Bone marrow (tissue), 2 donors: ENCODE measurements at places on chromosomes 13 and 19.

DNA sequence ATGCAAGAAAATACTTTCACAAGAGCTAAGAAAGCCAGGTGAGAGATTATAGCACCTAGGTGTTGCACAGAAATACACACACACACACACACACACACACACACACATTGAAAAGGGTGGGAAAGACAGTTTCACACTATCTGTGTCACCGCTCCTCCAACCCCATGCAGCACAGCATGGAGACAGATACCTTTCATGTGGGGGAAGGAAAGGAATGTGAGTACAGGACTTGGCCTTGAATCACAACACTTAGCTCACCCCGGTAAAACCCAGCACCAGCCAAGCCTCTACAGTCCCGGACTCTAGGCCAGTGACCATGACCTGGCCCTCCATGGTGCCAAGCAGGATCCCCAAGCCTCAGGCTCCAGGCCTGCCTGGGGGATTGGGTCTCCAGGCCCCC is 462.0 kb upstream of the SPRY2 start:
- no peak for DNase-seq

GRCh38 chr13:74476365-74476764 is 342.2 kb upstream of the KLF12 start:
- DNase-seq, result no peak

- no peak for DNase-seq
These were observed 38.2 kb downstream of the ARRDC2 start for GRCh38 chr19:18046059-18046718.

DNA sequence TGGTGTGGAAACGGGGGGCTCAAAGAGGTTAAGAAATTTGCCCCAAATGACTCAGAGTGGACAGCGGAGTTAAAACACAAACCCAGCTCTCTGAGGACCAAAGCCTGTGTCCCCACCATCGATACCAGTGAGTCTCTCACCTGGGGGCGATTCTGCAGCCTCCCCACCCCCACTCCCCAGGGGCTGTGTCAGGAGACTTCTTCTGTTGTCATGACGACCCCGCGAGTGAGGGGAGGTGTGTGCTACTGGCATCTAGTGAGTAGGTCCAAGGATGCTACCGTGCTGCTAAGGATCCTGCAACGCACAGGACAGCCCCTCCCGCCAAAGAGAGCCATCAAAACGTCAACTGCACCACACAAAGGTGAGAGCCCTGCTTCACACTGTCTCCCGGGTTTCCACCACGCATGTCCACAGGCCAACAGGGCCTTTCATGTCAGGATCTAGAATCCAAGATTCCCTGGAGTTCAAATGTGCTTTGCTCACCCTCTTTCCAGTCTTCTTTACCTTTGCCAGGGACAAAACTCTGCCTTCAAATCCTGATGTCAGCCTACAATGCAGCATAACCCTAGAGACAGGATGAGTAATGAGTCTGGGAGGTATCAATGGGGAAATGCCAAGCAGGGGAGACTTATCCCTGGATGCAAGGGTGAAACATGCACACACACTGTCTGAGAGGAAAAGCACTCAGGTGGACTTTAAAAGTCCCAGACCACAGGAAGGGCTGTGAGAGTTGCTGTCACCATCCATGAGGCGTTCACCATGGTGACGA is 3.9 kb downstream of the RANBP3 start:
- DNase-seq, result no peak

GRCh38 chr13:80547341-80547740 is 206.4 kb upstream of the SPRY2 start:
- no peak for DNase-seq

GRCh38 chr19:9937001-9937411 is 691 bp upstream of the OLFM2 start:
- no peak for DNase-seq

GRCh38 chr13:47890146-47890814 is 110.8 kb downstream of the SUCLA2 start:
- DNase-seq, result no peak

DNA sequence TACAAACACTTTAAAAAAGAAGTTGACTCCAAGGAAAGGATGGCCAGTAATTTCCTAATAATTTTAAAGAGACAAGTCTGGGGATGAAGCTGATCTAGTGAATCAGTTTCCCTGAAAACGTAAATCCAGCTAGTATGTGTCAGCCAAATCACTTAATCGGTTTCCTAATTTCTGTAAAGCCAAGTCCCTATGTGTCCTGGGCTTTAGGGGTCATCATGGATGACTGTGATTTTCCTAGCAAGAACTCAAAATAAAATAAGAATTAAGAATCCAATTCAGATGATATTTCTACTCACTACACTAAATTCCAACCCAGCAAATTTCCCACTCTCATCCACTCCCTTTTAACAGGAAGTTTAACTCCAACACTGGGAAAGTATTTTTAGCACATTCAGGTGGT is 35.9 kb downstream of the ELF1 start:
- DNase-seq, result no peak

GRCh38 chr13:96238241-96238640 is 148.3 kb downstream of the HS6ST3 start:
- DNase-seq, result no peak

- no peak for DNase-seq
These were observed 149.4 kb downstream of the STK24 start for GRCh38 chr13:98427331-98427995.

DNA sequence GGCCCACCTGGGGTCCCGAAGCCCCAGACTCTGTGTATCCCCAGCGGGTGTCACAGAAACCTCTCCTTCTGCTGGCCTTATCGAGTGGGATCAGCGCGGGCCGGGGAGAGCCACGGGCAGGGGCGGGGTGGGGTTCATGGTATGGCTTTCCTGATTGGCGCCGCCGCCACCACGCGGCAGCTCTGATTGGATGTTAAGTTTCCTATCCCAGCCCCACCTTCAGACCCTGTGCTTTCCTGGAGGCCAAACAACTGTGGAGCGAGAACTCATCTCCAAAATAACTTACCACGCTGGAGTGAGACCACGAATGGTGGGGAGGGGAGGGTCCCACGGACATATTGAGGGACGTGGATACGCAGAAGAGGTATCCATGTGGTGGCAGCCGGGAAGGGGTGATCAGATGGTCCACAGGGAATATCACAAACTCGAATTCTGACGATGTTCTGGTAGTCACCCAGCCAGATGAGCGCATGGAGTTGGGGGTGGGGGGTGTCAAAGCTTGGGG is 1.0 kb upstream of the ICAM5 start:
- DNase-seq, result no peak

- no peak for DNase-seq
These were observed 135.3 kb downstream of the MTUS2 start for GRCh38 chr13:28955264-28955966.

DNA sequence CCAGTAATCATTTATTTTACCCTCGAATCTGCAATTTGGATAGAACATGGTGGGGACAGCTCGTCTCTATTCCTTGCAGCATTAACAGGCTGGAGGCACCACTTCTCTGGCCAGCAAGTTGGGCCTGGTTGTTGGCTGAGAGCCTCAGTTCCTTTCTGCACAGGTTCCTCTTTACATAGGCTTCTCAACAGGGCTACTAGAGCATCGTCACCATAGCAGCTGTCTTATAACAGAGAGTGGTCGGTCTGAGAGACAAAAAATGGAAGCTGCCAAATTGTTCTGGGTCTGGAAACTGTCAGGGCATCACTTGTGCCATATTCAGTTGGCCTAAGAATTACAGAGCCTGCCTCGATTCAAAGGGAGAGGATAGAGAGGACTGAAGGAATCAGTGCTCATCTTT is 86.7 kb downstream of the DNAJC15 start:
- DNase-seq, result no peak

GRCh38 chr13:54029226-54029625 is 1000.6 kb downstream of the OLFM4 start:
- no peak for DNase-seq

DNA sequence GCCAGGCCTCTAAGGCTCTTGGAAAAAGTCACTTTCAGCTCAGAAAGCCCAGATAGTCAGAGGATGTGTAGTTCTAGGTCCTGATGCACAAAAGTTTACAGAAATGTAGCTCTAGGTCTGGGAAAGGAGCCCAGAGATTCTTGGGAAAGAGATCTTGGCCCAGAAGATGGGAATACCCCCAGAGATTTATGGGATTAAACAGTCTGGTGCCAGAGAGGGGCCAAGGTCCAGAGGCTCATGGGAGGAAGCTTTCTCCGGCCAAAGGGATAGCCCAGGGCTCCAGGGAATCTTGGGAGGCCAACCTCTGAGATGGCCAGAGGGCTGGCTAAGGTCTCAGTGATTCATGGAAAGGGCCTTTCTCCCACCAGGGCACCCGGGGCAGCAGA is 15.2 kb downstream of the BCAT2 start:
- no peak for DNase-seq

GRCh38 chr13:113219256-113219940 is 10.0 kb downstream of the CUL4A start:
- no peak for DNase-seq

- no peak for DNase-seq
These were observed 42.0 kb upstream of the MAB21L1 start for GRCh38 chr13:35518337-35518946.

- DNase-seq, result no peak
These were observed 21.8 kb downstream of the CCDC8 start for GRCh38 chr19:46391296-46392251.

DNA sequence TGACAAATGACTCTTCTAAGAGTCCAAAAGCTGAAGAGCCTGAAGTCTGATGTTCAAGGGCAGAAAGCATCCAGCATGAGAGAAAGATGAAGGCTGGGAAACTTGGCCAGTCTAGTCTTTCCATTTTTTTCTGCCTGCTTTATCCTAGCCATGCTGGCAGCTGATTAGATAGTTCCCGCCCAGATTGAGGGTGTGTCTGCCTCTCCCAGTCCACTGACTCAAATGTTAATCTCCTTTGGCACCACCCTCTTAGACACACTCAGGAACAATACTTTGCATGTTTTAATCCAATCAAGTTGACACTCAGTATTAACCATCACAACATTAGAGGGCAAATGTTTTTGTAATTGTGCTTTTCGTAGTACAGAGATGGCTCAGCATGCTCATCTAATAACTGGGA is 267.5 kb upstream of the KLHL1 start:
- DNase-seq, result no peak

- no peak for DNase-seq
These were observed 624 bp downstream of the GPR32 start for GRCh38 chr19:50770888-50771287.

GRCh38 chr19:18093439-18094161 is 4.0 kb upstream of the MAST3 start:
- DNase-seq, result no peak

- DNase-seq, result no peak
These were observed 101.2 kb downstream of the RFC3 start for GRCh38 chr13:33919120-33919519.

GRCh38 chr13:112153846-112154245 is 86.9 kb downstream of the SOX1 start:
- DNase-seq, result no peak

- no peak for DNase-seq
These were observed 112.4 kb upstream of the RNF113B start for GRCh38 chr13:98289339-98289945.

DNA sequence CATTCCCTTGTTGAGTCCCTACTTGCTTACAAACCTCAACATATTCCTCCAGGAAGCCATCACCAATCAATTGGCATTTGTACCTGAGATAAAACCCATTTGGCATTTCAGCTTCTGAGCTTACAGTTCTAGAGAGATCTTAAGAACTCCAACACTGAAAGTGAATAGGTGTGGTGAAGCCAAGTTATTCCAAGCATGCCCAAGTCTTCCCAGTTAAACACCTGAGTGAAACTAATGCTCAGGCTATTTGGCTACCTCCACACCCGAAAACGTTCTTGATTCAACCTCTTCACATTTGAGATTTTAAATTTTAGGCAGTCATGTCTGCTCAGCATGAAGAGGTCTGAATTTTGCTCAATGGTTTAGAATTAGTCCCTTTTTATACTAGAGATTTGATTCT is 2.5 kb upstream of the SCEL start:
- no peak for DNase-seq

DNA sequence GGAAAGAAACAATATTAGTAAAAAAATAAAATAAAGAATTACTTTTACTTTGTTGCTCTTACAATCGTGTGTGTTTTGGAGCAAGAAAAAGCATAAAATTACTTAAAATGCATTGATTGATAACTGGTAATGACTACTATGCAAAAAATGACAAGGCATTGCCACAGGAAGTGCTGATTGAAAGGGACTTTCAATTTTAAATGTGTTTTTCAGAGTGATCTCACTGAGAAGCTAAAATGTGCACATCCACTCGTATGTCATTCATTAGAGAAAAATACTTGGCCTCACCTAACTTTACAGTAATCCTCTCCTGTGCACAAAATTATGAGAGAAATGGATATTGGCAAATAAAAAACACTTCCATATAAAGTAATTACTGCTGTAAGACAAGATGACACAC is 934.9 kb downstream of the SLITRK6 start:
- DNase-seq, result no peak

GRCh38 chr19:38917516-38917915 is 5.5 kb upstream of the CCER2 start:
- DNase-seq, result no peak

- DNase-seq, result no peak
These were observed 13.8 kb upstream of the CEACAM16 start for GRCh38 chr19:44684892-44685863.

GRCh38 chr13:98556968-98557631 is 19.8 kb downstream of the STK24 start:
- no peak for DNase-seq

GRCh38 chr13:93963266-93964145 is 516.0 kb downstream of the DCT start:
- DNase-seq, result no peak

DNA sequence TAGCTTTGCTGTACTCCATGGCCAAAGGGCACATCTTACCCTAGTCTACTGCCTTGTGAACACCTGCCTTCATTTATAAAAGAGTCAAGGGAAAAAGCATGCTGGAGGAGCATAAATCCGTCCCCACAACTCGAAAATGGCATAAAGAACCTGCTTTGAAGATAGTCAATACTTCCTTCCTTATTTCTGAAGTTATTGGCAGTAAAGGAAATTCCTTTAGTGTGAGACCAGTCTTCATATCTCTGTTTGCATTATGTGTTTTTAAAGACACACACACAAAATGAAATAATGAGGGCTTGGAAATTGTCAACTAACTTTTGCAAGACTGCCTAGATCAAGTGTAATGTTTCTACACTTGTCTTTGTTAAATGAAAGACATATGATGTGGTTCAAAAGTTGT is 408.4 kb downstream of the SPRY2 start:
- no peak for DNase-seq
